H7 (cell line): ENCODE measurements at places on chromosomes 4 and X. TPM values are rescaled to one million over a fixed set of nuclear protein-coding genes. Genes with fewer than 3 reads are reported as not detected.

DNA sequence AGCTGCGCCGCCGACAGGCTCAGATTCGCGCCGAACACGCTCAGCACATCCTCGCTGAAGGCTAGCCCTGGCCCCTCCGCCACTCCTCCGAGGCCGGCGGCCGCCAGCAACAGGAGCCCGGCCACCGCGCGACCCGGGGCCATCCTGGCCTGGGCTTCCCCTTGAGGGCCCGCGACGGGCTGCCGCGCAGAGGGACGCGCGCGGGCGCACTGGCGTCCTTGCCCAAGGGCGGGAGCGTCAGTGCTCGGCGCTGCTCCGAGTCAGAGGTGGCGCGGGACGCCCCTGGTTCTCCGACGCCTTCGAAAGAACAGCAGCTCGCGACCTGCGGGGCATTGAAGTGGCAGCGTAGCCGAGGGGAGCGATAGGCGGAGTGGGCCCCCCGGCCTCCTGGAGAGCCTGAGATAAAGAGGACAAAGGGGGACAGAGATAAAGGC lies 745 bp downstream of the SLC39A8 start:
- peak; percentile 78 for DNase-seq

- DNase-seq, result no peak
Measured at GRCh38 chr4:108203377-108203776, 34.6 kb upstream of the LEF1 start.

DNA sequence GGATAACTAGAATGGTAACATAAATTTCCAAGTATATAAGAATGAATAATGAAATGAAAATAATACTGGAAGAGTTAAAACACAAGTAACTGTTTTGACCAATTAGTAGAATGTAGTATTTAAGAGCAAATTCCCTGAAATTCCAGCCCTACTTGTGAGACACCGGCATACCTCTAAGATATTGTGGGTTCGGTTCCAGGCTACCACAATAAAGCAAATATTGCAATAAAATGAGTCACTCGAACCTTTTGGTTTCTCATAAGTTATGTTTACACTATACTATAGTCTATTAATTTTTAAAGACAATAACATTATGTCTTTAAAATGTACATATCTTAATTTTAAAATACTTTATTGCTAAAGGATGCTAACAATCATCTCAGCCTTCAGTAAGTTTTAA lies 15.2 kb upstream of the IQCM start:
- no peak for DNase-seq

Gene ARSJ
- total RNA-seq, result 2.3 and 2.7 TPM in 2 replicates

DNA sequence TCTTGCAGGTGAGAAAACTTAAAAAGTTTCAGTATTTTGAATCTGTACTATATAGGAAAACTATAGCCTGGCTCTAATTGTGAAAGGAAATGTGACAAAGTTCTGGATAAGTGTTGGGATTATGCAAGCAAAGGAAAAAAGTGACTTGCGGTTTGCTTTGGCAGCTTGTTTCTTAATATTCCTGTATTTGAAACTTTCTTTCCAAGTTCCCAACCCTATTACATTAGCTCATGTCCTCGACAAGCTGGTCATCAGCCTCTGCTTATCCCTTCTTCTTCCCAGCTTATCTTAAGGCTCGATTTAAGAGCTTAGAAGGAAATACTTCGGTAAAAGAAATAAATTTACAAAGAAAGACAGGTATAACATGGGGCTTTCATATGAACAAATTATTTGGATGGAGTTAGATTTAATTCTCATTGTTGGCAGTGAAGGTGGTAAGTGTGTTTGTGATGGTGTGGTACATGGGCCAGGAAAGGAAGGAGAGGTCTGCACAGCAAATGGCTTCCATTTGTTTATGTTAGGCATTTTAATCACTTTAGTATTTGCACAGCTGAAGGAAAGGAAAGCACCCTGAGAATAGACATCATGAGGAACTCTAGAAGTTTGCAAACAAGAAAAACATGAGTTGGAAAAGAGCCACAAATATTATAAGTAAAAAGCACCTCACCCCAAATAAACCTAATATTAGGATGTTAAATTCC lies 5.1 kb upstream of the MYOZ2 start:
- no peak for DNase-seq

Gene SHOX
- not detected in 2 replicates for total RNA-seq

Gene WDR1
- total RNA-seq, result 219 and 254 TPM in 2 replicates

DNA sequence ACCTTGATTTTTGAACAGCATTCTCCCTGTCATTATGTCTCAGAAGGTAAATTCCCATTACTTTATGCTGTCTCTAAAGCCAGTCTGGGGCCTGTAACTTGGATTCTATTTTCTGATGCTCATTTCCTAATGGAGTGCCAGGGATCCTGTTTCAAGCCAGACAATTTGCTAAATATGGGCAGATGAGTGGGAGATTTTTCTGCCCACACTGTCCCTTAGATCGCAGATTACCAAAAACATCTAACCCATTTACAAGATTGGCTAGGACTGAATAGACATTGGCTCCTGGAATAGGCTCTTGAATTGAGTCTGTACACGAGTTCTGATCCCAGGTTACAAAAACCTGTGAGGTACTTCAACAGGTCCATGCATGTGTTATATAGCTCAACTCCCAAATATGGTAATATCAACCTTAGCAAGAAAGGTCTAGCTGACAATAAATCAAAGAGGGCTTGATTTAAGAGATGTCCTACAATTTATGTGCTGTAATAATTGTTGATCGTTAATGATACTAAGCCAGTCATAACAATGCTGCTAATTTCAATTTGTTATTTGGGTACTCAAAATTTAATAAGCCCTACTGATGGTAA lies 5.7 kb downstream of the GPC3 start:
- DNase-seq, result no peak

DNA sequence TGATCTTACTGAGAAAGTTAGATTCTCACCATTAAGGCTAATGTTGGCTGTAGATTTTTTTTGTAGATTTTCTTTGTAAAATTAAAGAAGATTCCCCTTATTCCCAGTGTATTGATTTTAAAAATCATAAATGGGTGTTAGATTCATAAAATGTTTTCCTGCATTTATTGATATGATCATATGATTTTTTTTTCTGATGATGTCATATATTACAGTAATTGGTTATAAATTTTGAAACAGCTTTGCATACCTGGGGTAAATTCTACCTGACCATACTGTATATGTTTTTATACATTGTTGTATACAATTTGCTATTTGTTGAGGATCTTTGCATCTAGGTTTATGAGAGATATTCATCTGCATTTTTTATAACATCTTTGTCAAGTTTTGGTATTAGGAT lies 880.3 kb upstream of the GRIA3 start:
- no peak for DNase-seq

DNA sequence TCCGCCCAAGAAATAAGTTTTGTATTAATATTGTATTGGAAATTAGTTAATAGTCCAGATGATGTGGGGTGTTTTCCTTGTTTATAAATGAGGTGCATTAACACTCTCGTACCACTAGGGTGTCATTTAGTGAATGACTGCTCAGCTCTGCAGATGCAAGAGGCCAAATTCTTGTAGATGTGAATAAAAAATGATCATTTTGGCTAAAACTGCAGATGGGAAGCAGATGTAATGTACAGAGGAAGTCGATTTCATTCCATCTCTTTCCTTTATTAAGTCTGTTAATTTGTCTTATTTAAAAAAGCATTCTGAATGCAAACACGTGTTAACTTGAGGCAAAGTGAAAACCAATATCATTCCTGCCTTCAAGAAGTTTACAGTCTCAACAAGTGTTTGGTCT lies 108.1 kb downstream of the DHX15 start:
- peak; percentile 54 for DNase-seq

Gene SPANXN3
- not detected in 2 replicates for total RNA-seq

Gene PABPC4L
- 3.7 and 4.7 TPM in 2 replicates for total RNA-seq

Gene CFP
- total RNA-seq, result 5.5 and 6.0 TPM in 2 replicates

DNA sequence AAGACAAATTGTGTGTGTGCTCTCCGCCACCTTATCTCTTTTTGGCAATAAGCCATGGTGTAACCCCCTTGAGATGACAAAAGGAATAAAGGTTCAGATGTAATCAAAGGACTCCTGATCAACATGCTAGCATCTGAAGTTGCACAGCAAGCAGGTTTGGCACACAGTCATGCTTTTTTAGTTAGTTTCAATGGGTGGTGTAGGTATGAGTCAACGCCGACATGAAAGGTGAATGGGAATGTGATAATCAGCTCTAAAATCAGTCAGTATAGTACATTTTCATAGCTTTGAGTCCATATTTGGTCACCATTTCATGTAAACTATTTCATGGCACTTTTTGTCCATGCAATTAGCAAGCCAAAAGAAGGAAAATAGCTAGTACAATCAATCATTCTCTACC lies 50.4 kb upstream of the ETNPPL start:
- DNase-seq, result no peak

Gene SLC34A2
- total RNA-seq, result 0.07 and 0.28 TPM in 2 replicates

GRCh38 chrX:140817943-140818342 lies 108.4 kb downstream of the LINC00632 start:
- DNase-seq, result peak; percentile 19

GRCh38 chr4:26936284-26937065 lies 75.8 kb downstream of the STIM2 start:
- DNase-seq, result no peak

GRCh38 chr4:123390846-123391456 lies 5.6 kb upstream of the SPRY1 start:
- no peak for DNase-seq

Gene RNF128
- 0.62 and 1.0 TPM in 2 replicates for total RNA-seq
